ENCODE measurements at places on chromosomes 7 and 10.

GRCh38 chr10:59913547-59914237, 7.3 kb upstream of the CCDC6 start:
- DNase-seq, result no peak

DNA sequence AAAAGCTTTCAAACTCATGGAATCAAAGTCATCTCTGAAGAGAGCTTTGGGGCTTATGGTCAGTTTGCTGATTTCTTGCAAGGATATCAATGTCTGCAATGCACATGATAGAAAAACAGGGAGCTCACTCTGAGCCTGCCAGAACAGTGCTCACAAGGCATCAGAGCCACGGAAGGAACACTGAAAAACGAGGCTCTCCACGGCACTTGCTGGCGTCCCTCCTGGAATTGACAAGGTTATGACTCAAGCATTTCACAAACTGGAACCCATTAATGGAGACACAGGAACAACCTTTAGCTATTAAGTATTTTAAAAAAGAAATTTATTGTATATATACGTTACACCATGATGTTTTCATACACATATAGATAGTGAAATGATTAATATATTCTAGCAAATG, 266.3 kb downstream of the KCND2 start:
- DNase-seq, result no peak

DNA sequence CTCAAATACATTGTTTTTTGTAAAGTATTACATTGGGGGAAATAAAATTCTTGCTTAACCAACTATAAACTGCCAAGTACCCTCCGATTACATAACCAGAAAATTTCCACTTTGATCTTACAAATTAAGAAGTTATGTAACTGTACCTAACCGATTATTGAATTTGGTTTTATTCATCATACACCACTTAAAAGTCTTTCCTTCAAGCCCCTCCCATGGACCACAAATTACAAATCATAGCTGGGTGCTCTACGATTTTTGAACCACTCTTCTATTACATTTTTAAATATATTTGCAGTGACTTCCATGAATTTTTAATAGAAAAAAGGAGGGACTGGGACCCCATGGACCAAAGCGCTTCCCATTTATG, 630 bp downstream of the ZNF680 start:
- DNase-seq, result no peak

DNA sequence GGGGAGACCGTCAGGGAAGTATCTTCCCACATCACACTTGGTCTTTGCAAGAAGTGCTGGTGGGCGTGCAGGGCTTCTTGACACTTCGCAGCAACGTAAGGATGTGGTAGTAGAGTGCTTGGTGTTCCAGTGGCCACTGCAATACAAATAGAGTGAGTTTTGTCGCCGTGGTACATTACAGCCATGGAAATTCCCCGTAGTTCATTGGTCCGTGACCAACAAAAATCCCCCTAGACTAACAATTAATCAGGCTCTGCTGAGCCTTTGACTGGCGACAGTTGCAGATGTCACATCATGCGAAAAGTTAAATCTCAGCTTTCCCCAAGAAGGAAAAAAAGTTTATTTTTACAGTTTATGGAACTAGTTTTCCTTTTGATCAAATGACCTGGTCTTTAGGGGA, 134.7 kb downstream of the MGMT start:
- no peak for DNase-seq

GRCh38 chr7:5200561-5201235, 10.7 kb downstream of the WIPI2 start:
- no peak for DNase-seq

GRCh38 chr7:157016352-157017041, 6.0 kb upstream of the MNX1 start:
- DNase-seq, result no peak

DNA sequence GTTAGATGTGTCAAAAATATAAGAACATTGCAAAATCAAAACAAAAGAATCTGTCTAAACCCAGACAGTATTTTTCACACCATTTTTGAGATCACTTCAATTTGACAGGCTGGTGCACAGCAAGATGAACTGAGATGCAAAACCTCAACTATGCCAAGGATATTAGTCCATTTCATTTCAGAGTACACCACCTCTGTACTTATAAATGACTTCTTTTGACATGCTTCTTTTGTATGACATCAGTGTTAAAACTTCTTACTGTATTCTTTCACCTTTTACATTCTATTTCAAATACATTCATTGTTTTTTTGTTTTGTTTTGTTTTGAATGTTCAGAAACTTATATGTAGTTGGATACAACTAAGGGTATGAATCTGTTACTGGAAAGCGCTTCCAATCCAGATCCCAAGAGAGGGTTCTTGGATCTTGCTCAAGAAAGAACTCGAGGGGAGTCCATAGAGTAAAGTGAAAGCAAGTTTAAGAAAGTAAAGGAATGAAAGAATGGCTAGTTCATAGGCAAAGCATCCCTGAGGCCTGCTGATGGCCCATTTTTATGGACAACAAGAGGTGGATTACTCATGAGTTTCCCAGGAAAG, 23.5 kb upstream of the GPR141 start:
- DNase-seq, result no peak

- no peak for DNase-seq
Measured at GRCh38 chr10:83167081-83167480, 972.2 kb upstream of the GHITM start.

- DNase-seq, result no peak
Measured at GRCh38 chr7:99639267-99639666, 22.5 kb downstream of the ZSCAN25 start.

DNA sequence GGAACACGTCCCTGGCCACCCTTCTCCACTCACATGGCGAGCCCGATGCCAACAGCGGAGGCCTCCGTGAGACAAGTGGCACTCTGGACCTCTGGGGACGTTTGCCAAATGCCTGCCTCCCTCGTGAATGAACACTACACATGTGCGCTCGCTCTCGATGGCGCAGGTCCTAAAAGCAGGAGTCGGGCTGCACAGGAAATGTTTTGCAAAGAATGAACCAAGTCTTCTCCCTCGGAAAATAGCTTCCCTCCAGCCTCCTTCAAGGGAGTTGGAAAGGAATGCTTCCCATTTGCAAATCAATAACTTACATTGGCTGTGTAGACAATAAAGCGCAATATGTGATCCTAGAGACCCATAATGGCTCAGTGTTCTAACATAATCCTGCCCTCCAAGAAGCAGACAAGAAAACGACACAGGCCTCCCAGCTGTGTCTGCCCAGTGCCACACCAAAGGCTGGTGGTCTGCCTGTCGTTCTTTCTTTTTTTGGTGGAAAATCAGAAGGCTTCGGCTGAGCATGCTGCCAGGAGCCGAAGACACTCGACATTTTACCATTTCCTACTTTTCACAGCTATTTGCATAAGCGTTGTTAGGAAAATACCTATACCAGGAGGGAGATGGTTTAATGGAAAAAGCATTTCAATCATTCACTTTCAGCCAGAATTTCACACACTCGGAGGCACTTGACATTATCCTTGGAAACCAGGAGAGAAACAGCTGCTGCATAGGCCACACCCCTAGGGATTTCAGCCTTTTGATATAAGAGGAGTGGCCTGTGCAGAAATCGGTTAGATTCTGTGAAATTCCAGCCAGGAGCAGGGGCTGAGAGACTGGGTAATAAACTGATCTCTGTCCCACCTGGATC, 38.4 kb downstream of the ATXN7L1 start:
- no peak for DNase-seq

DNA sequence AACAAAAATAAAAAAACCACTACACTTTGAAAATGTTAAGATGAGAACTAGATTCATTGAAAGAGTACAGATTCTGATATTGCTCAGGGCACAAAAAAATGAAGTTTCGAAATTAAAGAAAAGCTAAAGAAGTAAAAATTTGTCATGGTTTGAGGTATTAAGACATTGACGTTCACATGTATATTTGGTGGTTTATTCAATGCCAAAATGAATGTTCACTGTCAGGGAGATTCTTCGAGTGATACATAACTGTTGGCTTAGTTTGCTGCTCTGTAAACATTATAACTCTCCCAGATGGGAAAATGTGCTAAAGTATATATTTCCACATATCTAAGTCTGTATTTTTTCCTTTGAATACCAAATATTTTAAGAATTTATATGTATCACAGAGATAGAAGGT, 345.0 kb downstream of the SEMA3D start:
- no peak for DNase-seq

DNA sequence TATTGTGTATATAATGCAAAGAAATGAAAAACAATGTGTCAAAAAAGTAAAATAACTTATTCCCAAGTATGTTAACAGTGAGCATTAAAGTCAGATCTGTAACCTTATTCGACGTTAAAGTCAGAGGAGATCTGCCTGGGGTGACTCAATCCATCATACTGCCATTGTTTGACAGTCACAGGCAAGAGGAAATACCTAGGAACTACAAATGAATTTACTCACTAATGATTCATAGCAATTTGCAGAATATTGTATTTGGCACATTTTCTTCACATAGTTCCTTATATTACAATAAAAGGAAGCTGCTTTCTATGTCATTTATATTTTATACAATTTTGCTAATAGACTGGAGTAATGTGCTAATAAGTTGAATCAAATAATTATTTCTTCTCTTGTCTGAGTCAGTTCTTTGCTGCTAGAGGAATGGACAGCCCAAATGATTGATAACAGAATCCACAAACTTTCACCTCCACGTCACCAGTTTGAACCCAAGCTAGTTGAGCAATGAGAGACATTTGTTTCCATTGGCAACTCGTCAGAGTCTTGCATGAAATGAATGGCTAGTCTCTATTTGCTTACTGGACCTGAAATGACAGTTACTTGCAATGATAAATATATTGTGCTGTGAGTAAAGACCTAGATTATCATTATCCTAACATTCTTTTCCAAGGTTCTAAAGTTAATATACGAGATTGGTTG, 48.5 kb upstream of the TMEM106B start:
- peak; percentile 50 for DNase-seq

GRCh38 chr10:59222788-59223187, 46.3 kb downstream of the PHYHIPL start:
- no peak for DNase-seq
